ENCODE measurements at places on chromosomes 11 and 22.

- DNase-seq = no peak
Observed at GRCh38 chr11:63813563-63814382, 517 bp downstream of the SPINDOC start.

GRCh38 chr22:35808377-35808776 lies 90.7 kb downstream of the APOL5 start:
- DNase-seq = no peak

DNA sequence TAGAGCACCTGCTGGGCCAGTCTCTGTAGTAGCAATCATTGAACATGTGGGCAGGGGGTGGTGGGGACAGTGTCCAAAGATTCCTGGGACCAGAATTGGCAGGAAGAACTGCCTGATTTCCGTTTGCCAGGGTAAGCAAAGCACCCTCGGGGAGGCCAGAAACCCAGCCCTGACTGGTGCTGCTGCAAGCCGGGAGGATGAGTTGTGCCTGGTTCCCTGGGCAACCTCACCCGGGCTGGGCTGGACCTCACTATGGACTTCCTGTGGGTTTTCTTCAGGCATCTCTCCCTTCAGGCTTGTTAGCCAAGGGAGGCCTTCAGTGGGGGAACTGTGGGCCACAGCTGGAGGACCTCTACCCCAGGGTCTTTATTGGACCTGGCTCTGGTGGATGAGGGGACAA lies 8.0 kb upstream of the POU2F3 start:
- DNase-seq = no peak

- no peak for DNase-seq
Observed at GRCh38 chr22:42868751-42869251, 11.7 kb upstream of the ARFGAP3 start.

- DNase-seq = no peak
Observed at GRCh38 chr11:77883775-77884174, 62.8 kb downstream of the AAMDC start.

DNA sequence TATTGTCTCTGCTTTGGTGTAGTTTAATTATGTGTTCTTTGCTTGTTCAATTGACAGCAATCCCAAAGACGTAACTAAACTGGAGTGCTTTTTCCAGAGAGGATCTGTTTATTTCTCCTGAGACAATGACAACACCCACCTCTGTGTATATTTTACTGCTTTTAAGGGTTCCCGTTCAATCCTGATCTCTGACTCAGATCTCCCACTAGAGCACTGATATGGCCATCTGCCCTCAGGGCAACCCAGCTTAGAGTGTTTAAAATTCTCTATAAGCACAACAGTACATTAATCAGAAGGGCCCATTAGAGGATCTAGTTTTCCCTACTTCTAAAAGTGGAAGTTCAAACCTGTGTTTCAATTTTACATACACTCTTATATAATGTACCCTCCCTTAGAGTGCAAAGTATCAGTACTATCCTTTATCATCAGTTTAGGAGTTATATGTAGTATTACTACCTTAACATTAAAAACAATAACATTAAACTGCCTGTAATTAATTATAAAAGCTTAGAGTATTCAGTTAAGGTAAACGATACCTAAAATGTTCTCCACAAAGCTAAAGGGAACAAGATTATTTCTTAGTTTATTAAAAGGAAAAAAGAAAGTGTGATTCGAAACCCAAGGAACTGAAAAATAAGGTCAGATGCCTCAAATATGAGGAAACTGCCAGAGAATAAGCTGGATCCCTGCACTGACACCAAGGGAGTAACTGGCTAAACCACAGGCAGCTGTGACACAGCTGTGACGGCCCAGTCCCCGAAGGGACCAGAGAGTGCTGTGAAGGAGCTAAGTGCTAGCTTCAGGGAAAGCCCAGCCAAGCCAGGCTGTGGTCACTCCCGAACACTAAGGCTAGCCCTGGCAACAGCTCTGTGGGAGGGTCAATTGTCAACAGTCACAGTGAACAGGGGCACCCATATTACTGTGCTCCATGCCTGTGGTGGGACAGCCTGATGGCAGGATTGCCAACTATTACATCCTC lies 15.2 kb downstream of the UFD1 start:
- no peak for DNase-seq

- DNase-seq = no peak
Observed at GRCh38 chr11:42709216-42709615, 602.6 kb upstream of the API5 start.

All from GOT3 (cell line).